Frontal cortex (tissue), 4 donors: ENCODE measurements at places on chromosomes 13 and 19. TPM values are rescaled to one million over a fixed set of nuclear protein-coding genes. Genes with fewer than 3 reads are reported as not detected.

The ATP4B gene
- not detected for total RNA-seq

The PSG4 gene
- not detected for total RNA-seq

The ZNF442 gene
- total RNA-seq: 4.9 TPM

The C19orf85 gene
- not detected for total RNA-seq

The ZNF471 gene
- total RNA-seq: 12.6 TPM

The STK11 gene
- 45.7 TPM for total RNA-seq

The COPE gene
- 92.5 TPM for total RNA-seq

The ELAVL3 gene
- total RNA-seq: 98.2 TPM

The LACC1 gene
- 9.4 TPM for total RNA-seq

The OSCAR gene
- not detected for total RNA-seq

The TYROBP gene
- 2.9 TPM for total RNA-seq

The ACTMAP gene
- under 0.01 TPM for total RNA-seq

The SSBP4 gene
- total RNA-seq: 69.3 TPM
